ENCODE measurements at places on chromosomes 12 and 14.
A peak's percentile ranks its signal among the peaks of the same experiment; 100 is the strongest.

GRCh38 chr12:49867570-49868341 lies 24.9 kb upstream of the BCDIN3D start:
- no peak for DNase-seq

DNA sequence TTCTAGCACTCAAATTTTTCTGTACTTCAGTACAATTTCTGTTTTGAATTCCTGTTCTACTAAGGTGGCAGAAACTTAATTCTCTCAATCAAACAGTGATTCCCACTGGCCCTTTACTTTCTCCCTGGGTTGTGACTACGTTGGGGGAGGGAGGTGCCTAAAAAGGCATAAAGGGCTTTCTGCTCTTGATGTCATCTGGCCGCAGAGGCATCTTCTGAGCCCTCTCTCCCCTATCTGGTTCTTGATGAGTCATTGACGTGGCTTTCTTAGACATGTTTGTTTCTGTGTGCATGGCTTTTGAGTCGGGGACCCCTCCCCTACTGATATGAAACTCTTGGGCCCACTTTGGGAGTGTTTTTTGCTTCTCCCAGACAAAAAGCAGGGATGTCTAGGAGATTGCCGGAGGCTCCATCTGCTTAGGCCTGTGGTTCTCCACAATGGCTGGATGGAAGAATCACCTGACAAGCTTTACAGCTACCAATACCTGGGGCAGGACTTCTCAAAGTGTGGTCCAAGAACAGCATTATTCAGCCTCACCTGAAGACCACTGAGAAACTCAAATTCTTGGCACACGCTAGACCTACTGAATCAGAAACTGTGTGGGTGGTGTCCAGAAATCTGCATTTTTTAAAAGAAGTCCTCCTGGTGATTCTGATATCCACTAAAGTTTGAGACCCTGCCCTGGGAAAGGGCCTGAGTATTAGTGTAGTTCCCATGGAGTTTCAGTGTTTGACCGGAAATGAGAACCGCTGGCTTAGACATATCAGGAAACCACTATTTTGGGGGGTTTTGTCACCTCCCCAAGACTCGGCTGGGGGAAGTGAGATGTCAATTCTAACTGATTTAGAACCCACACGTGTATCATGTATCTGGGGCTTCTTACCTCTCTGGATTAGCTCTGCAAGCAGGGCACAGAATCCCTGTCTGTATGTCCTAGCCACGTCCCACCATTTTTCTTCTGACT lies 395.7 kb upstream of the PDE3A start:
- DNase-seq = no peak

GRCh38 chr12:13095266-13095995 lies 8.0 kb downstream of the GSG1 start:
- no peak for DNase-seq

GRCh38 chr14:88835661-88836060 lies 11.2 kb downstream of the TTC8 start:
- no peak for DNase-seq

DNA sequence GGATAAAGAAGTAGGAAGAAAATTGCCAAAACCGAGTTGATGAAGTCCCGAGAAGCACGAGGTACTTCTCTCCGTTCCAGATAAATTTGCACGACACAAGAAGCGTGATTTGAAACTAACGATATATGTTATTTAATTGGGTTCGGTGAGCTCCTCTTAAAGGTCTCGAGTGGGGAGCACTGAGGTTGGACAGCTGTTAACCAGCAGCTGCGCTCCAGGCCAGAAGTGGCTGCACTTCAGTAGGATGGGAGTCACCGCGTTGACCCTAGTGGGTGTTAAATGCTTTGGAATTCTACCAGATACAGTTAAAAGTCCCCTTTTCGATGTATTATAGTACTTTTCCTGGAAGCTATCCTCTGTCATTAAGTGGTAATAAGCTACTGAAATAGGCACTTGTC lies 953 bp upstream of the DCAF5 start:
- DNase-seq = no peak

GRCh38 chr12:129719416-129719815 lies 184.4 kb downstream of the TMEM132D start:
- DNase-seq = no peak

- DNase-seq = no peak
Observed at GRCh38 chr12:100437038-100437841, 36.4 kb upstream of the NR1H4 start.

DNA sequence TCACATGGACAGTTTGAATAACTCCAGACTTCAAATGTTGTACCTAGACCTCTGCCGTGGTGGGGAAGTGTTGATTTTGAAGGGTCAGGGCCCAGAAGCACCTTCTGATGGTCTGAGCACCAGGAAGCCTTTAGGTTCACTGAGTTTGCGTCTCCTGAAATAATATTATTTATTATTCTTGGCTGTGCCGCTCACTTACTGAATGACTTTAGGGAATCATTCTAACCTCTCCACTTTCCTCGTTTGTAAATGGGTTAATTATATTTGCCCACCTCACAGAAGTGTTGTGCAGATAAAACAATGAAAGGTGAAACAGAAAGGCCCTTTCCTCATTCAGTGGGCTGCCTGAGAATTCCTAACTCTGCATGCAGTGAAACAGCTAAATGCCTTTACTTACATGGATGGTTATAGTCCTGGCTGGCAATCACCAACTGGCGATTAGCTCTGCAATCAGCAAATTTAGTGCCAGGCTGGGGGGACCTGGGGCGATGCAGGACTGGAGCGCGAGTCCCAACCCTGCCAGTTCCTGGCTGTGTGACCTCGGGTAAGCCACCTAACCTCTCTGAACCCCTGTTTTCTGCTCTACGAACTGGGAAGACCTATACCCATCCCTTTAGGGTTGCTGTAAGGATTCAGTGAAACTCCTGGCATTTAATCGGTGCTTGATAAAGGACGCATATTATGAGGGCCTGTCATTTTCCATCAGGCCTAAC lies 57.5 kb downstream of the MAP1LC3B2 start:
- no peak for DNase-seq

DNA sequence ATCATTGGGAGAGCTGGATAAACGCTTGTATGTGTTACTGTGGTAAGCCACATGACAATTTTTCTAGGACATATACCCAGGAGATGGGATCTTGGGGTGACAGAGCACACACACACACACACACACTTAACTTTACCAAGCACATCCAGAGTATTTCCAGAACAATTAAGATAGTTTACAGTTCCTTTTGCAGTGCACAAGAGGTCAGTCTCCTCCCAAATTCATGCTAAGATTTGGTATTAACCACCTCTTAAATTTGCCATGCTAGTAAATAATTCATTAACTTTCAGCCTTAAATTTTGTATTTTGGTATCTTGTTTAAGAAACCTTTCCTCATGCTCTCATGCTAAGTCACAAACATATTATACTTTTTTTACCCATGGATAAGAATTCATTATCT lies 33.9 kb upstream of the LIMA1 start:
- DNase-seq = no peak

GRCh38 chr14:91381801-91382670 lies 35.6 kb downstream of the CCDC88C start:
- DNase-seq = no peak

DNA sequence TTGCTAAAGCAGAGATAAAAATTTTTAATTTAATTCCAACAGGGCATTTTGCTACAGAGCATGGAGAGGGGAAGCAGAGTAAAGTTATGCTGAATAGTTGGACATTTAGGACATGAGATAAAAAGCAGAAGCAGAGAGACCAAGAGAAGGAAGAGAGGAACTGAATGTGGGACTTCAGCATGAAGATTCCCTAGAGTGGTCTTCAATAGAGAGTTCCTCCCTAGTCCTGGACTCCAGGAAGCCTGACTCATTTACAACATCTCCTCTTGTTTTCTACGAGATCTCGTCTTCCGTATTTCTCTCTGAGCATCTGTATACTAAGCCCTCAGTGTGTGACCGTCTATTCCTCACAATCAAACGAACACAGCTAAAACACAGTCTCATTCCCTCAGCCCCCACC lies 35.2 kb upstream of the IFT81 start:
- DNase-seq = no peak

DNA sequence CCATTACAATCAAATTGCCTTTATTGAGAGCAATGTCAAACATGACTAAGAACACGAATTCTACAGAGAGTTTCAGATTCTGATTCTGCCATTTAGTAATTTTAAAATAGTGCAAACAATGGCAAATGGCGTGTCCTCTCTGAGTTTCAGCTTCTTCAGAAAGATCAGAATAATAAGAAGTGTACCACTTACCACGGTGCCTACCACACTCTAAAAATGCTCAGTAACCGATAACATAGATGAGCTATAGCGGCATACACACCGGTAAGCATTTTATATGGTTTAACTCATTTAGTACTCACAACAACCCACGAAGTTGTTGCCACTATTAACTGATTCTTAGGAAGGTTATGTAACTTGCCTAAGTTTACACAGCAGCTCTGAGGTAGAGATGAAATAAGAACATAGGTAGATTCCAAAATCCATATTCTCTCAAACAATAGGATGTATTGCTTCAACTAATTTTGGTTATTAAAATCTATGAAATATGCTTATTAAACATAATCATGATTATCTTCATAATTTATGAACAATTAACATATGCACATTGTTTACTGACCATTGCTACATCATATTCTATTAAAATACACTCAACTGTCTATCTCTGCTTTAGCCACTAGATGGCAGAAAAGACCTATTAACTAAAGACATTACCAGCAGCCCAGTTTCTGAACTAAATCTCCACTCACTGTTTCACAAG lies 38.3 kb downstream of the SLC6A15 start:
- peak; percentile 37 for DNase-seq

DNA sequence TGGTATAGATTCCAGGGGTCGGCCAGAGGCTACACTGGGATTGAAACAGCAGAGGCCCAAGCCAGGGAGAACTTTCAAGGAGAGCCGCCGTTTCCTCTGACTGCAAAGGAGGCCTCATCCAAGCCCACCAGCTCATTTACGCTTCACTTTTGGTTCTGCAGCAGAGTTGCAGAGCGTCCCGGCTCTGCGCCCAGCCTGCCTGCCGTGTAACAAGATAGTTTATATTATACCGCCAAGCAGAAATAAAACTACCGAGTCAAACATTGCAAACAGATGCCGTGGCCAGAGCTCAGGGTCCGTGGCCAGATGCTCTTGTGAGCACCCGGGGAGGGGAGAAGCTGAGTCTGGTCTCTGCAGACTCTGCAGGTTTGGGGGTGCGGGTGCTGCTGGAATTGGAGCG lies 60.7 kb upstream of the TBX3 start:
- no peak for DNase-seq

- no peak for DNase-seq
Observed at GRCh38 chr14:56561606-56562005, 18.0 kb upstream of the TMEM260 start.

DNA sequence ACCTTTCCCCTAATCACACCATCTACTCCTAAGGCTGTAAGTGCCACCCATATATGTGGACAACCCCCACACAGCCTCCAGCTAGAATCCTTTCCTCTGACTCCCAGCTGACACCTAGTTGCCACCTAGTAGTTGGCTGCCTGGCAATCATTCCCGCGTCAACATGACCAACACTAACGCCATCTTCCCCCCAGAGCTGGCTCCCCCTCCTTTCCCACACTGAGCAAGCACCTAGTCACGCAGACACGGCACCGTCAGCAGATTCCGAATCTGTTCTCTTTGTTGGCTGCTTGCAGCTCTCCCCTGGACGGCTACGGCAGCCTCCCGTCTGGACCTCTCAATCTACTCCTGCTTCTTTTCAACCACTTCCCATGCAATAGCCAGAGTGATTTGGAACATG lies 27.7 kb downstream of the UBR7 start:
- no peak for DNase-seq

GRCh38 chr14:88188745-88189416 lies 134.2 kb downstream of the KCNK10 start:
- no peak for DNase-seq

GRCh38 chr14:23021889-23022442 lies 12.0 kb upstream of the C14orf93 start:
- no peak for DNase-seq

- no peak for DNase-seq
Observed at GRCh38 chr14:22900081-22900799, 17.2 kb downstream of the REM2 start.

DNA sequence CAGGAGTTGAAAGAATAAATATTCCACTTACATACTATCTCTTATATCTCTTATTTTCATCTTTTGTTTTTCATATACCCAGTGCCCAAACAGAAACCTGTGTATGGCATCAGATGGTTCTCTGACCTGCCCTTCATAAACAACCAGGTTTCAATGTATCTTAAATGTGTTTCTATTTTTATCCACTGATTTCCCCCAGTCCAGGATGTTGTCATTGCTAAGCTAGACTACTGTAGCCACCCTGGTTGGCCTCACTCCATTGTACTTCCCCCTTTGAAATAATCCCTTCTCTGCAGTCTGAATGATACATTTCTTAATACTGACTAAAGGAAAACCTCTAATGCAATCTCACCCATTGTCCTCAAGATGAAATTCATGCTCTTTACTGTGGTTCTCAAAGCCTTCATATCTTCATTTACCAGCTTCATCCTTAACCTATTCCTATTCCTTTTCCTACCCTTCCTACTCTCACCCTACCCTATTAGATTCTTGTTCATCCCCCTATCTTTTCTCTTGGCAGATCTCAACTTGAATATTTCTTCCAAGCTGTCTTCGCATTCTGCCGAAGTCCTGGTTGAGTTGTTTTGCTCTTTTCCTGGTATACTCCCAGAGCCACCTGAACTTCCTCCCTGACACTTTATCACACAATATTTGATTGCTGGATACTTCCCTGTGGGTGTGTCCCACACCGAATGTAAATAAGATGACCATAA lies 312.4 kb downstream of the FOXG1 start:
- no peak for DNase-seq

DNA sequence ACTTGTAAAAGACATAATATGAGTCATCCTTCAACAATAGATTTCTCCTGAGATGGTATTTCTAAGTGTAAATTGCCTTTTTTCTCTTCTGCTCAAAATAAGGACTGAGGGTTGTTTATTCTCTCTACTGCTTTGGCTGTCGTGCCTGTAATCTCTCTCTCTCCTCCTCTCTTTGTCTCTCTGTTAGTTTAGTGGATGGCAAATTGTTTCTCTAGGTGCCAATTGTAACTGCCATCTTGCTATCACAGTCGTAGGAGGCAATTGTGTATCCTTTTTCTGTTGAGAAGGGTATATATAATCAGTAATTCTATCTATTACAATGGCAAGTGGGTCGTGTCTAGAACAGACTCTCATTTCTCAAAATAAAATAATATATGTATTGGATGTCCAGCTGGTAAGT lies 545.0 kb upstream of the FBXO33 start:
- no peak for DNase-seq

- DNase-seq = no peak
Observed at GRCh38 chr12:55723516-55724225, 3.5 kb downstream of the RDH5 start.

GRCh38 chr12:69630191-69630590 lies 19.5 kb upstream of the LRRC10 start:
- DNase-seq = no peak

DNA sequence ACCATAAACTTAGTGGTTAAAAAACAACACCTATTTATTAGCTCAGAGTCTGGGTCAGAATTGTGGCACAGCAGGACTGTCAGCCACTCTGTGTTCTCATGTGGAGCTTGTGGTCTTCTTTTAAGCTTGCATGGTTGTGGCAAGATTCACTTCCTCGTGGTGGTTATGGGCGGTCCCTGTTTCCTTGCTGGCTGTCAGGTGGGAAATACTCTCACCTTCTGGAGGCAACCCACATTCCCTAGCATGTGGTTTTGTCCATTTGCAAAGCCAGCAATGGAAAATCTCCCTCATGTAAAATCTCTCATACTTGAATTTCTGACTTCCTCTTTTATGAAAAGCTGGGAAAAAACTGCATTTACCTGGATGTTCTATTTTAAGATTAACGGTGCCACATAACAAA lies 229.8 kb downstream of the ALX1 start:
- no peak for DNase-seq

GRCh38 chr14:105525861-105526775 lies at the start of gene TMEM121:
TMEM121 (plus strand) TSS chr14:105526583; CDS start chr14:105528835, 2,252 bp downstream.
- DNase-seq = no peak
